Ureter (tissue), 1 donor: ENCODE measurements at places on chromosomes 11 and 22. TPM values are rescaled to one million over a fixed set of nuclear protein-coding genes. Genes with fewer than 3 reads are reported as not detected.

GRCh38 chr22:43001271-43002201 lies 13.4 kb downstream of the PACSIN2 start:
- no peak for DNase-seq

GRCh38 chr22:19980766-19981165 lies 35.9 kb downstream of the ARVCF start:
- no peak for DNase-seq

GRCh38 chr11:75431533-75432525 lies 1.2 kb downstream of the KLHL35 start:
- no peak for DNase-seq

- DNase-seq: no peak
Measured at GRCh38 chr11:116344601-116345000, 428.2 kb downstream of the BUD13 start.

DNA sequence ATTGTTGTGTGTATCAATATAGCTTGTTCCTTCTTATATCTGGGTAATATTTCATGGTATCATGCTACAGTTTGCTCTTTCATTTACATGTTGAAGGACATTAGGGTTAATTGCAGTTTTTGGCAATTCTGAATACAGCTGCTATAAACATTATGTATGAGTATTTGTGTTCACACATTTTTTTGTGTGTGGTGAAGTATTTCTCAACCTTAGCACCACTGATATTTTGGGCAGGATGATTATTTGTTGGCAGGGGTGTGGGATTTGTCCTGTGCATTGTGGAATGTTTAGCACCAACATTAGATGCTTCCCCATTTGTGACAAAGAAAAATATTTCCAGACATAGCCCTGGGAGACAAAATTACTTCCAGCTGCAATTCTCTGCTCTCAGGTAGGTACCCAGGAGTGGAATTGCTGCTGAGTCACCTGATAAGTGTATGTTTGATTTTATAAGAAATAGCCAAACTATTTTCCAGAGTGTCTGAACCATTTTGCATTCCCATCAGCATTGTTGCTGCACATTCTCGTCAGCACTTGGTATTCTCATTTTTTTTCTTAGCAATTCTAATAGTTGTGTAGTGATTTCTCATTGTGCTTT lies 128.2 kb downstream of the SNX19 start:
- no peak for DNase-seq

- peak; percentile 22 for DNase-seq
Measured at GRCh38 chr22:49294656-49295464, 532.8 kb downstream of the BRD1 start.

GRCh38 chr11:28679795-28680468 lies 571.7 kb downstream of the METTL15 start:
- DNase-seq: no peak

DNA sequence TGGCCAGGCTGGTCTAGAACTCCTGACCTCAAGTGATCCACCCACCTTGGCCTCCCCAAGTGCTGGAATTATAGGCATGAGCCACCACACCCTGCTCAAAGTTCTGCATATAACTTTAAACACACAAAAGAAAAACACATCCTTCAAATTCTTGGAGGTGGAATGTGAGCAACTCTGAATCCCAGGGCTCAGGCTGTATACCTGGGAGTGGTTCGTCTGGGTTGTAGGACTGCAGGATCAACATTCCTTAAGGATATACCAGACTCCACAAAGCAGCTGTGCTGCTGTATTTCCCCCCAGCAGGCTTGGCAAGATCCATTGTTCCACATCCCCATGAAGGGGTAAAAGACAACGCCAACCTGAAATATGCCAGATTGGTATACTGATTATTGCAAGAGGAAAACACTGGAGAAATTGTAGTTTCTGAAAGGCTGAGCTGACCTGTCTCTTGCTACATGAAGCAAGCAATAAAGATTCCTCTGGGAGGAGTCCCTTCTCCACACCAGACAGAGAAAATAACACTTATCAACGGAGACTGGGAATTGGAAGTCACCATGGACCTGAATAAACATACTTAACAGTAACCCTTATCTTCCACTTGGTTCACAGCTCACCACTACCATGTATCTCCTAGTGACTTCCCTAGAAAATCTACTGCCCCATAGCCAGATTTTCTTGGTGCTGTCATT lies 12.2 kb upstream of the RPS3 start:
- DNase-seq: no peak

DNA sequence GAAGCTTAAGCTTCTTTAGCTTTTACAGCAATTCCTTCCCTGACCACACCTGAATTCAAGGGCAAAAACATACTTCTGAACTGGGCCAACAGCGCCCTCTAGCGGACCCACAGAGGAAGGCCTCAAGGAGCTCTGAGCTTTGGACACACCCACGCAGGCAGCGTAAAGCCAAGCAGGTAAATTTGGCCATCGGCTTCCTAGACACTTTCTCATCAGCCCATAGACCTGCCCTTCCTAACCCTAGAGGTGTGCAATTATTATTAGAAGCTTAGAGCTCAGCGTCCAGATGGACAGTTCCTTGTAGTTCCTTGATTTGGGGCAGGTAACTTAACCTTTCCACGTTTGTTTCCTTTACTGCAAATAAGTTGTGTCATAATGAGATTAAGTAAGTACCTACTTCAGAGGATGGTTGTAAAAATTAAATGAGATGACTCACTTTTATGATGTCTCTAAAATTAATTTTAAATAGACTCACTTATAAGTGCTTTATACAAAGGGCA lies 25.7 kb upstream of the HMGXB4 start:
- DNase-seq: peak; percentile 59

GRCh38 chr11:961921-962320 lies 36.3 kb downstream of the AP2A2 start:
- DNase-seq: no peak

GRCh38 chr11:22927793-22928192 lies 67.5 kb upstream of the CCDC179 start:
- DNase-seq: no peak

GRCh38 chr11:8251616-8252295 lies 11.9 kb downstream of the LMO1 start:
- DNase-seq: no peak

- no peak for DNase-seq
Measured at GRCh38 chr11:115364896-115365295, 139.3 kb downstream of the CADM1 start.

- DNase-seq: peak; percentile 57
Measured at GRCh38 chr11:102144357-102145355, 34.4 kb downstream of the YAP1 start.

GRCh38 chr11:34940026-34940677 lies 23.7 kb downstream of the PDHX start:
- DNase-seq: no peak

DNA sequence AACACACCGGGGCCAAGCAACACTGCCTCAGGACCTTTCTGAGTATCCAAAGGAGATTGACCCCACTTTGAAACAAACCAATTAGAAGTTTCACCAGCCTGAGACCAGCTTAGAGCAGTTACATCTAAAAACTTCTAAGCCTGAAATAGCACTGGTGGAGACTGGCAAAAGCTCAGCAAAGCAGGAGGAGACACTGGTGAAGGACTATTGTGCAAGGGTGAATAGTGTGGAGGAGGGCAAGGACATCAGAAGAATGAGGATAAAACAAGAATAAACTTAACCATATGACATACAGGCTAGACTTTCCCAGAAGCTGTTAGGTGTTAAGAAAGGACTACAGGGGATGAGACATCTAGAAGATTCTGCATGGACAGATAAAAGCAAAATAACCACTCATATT lies 152.4 kb downstream of the FCHSD2 start:
- no peak for DNase-seq

GRCh38 chr11:118374729-118375128 lies 15.3 kb downstream of the UBE4A start:
- DNase-seq: no peak

DNA sequence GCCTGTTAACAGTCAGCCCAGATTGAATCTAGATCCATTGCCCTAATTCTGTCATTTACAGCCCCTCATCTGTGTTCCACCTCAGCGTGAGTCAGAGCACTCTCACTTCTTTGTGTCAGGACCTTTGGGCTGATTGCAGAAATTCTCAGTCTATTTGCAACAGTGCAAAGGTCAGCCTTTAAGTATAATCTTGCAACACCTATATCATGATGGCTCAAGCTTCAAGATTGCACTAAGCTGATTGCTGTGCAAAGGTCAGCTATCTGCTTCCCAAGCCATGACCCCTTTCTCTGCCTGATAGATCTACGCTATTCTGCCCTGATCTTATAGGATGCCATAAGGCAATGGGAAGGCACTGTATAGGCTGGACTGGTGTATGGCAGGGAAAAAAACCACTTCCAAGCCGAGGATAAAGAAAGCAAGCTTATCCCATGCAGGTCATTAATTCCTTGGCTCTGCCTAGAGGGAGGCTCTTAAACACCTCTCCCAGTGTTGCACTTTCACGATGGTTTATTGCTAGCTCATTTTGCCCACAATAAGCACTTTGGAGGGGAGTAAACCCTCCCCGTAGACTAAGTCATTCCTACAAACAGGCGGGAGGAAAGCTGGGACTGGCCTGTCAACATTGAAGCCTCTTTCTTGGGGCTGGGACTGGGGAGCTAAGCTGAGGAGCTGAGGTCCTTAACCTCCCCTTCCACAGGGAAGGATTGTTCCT lies 100.6 kb downstream of the RRAS2 start:
- no peak for DNase-seq

GRCh38 chr22:38317995-38318715 lies 922 bp upstream of the CSNK1E start:
- peak; percentile 87 for DNase-seq

DNA sequence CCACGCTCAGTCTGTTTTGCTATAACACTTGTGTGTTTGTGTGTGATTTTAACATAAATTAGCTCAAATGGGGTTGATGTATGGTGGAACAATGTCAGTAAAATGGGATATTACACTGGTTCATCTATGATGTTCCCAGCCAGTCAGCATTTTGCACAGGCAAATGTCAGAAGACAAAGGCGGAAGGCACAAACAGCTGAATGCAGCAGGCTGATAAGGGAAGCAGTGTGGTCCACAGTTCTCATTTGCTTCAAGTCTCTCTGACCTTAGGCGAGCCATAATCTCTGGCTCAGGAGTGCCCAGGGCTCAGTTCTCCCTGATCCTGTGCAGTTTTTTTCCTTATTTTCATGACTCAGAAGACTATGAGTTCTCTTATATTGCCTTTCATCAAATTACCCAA lies 102.7 kb downstream of the FAR1 start:
- DNase-seq: no peak

GRCh38 chr22:23218867-23219251 lies 38.5 kb downstream of the BCR start:
- DNase-seq: no peak

DNA sequence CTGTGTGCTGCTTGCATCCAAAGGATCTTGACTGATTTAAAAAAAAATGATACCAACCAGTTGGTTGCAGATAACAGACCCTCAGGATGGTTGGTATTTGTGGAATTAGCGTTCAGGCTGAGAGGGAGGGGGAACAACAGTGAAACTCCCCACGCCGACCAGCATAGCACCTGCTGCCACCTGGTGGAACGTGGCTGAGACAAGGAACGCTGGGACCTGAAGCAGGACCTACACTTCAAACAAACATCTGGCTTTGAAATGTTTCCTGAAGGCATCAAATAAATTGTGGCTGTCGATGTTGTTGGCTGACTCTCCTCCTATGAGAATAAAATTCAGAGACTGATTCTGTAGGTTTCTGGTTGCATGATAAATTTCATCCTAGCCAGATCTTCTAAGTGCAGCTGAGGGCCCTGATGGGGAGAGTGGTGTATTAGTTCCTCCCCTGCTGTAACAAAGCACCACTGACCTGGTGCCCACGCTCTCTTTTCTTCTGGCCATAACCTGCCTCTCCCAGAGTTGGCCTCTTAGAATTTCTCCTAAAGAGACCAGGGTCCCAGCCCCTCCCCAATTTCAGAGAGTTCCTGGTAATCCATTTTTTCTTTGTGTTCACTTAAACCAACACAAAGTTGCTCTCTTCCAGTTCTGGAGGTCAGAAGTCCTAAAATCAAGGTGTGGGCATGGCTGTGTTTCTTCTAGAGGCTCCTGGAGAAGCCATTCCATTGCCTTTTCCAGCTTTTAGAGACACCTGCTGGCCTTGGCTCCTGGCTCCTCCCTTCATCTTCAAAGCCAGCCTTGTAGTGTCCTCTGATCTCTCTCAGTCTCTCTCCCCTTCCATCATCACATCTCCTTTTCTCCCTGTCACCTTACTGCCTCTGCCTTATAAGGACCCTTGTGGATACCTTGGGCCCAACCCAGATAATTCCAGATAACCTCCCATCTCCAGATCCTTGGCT lies 17.3 kb downstream of the APOL2 start:
- DNase-seq: peak; percentile 65

DNA sequence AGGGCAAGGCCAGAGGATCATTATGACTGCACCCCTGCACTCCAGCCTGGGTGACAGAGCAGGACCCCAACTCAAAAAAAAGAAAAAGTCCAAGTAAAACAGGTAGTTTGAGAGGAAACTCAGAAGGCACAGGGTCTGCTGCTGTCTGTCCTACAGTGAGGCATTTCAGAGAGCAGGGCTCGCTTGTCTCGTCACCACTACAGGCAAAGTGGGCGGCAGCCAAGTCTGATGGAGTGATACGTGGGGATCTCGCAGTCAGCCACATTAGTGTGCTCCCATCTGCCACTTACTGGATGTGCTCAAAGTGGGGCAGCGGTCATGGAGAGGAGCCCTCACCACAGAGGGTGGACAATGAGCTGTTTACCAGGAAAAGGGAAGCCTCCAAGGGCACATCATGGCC lies 42.1 kb downstream of the PI4KA start:
- no peak for DNase-seq

- DNase-seq: no peak
Measured at GRCh38 chr11:69870766-69871165, 51.5 kb upstream of the FGF3 start.

DNA sequence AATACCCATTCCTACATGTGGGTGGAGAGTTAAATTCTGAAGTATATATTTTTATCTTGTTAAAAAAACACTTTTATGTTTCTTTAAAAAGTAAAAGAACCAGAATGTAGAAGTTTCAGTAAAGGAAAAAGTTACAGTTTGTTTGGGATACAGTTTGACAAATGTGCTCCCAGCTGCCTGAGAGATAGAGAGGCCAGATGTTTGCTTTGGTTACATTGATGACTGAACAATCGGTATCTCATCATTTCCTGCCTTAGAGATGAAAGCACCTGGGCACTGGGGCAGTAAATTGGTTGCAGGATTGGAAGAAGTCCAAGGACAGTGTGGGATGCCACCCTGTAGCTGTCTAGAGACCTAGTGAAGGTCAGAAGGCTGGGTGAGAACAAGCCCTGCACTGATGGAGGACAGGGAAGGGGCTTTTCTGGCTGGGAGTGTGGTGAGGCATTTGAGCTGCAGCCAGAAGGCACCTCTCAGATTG lies 16.6 kb downstream of the MED15 start:
- no peak for DNase-seq

The SLC15A3 gene
- total RNA-seq: 32.3 TPM

The MCM5 gene
- 27.9 TPM for total RNA-seq

The TRIM29 gene
- total RNA-seq: 192 TPM

The LRRC56 gene
- total RNA-seq: 3.4 TPM

The HSD17B12 gene
- 102 TPM for total RNA-seq

The MMP7 gene
- total RNA-seq: 226 TPM

The ART1 gene
- not detected for total RNA-seq

The LDHAL6A gene
- total RNA-seq: not detected

The CCND1 gene
- 203 TPM for total RNA-seq

The DERL3 gene
- total RNA-seq: 11.4 TPM
